RKO (cell line): ENCODE measurements at places on chromosomes 6 and 20.

GRCh38 chr6:117605169-117605826 is 3.0 kb upstream of the GOPC start:
- DNase-seq: peak; percentile 86

DNA sequence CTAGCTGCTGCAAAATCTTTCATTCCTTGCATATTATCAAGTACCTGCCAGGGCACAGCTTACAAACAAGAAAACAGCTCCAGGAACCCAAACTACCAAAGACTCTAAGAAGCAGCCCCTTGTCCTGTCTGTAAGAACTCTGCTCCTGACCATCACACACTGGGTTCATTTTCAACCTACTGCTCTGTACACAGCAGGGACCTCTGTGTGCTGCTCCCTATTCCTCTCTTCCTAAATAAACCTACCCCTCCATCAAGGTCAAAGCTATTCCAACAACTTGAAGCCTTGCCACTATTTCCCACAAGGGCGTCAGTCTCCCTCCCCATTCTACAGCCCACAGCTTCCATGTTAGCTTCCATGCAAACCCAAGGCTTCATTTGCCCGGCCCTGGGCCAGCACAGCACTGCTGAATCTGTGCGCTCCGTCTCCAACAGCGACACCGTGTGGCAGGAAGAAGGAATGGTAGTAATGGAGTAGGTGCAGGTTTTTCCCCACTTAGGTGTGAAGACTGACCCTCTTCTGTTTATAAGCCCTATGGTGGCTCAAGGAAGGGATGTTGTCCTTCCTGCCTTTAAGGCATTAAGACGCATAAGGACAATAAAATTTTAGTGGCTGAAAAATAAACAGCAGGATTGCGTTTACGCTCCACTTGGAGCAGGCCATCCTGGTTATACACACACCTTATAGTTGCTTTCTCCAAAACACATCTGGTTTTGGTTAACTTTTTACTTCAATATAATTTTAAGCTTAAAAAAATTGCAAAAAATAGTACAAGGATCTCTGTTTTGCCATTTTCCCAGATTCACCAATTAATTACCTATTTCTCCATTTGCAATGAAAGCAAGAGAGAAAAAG is 115.2 kb upstream of the NXT1 start:
- DNase-seq: peak; percentile 68

GRCh38 chr20:63711085-63711645 is 3.3 kb downstream of the ZGPAT start:
- DNase-seq: no peak

DNA sequence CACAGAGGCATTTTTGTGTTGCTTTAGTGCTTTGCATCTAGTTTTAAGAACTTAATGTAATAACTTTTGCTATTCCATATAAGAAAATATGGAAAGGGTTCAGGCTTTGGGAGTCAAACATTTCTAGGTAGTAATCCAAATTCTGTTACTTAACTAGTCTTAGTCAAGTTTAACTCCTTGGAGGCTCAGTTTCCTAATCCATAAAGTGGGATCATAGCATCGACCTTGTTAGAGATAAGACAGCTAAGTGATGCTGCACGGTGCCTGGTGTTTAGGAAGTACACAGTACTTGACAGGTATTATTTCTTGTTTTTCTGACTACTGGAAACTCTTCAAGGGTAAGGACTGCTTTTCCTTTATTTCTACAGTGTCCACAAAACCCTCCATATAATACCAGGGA is 24.5 kb upstream of the ARMH2 start:
- no peak for DNase-seq

GRCh38 chr6:137291441-137291840 is 72.3 kb upstream of the IFNGR1 start:
- no peak for DNase-seq

- no peak for DNase-seq
Observed at GRCh38 chr6:17700421-17701416, 6.0 kb downstream of the NUP153 start.
